ENCODE measurements at places on chromosomes 3 and 15.

- no peak for DNase-seq
Observed at GRCh38 chr3:171157286-171157685, 130.8 kb upstream of the SLC2A2 start.

GRCh38 chr15:65903296-65904073, 34.2 kb downstream of the RAB11A start:
- no peak for DNase-seq

DNA sequence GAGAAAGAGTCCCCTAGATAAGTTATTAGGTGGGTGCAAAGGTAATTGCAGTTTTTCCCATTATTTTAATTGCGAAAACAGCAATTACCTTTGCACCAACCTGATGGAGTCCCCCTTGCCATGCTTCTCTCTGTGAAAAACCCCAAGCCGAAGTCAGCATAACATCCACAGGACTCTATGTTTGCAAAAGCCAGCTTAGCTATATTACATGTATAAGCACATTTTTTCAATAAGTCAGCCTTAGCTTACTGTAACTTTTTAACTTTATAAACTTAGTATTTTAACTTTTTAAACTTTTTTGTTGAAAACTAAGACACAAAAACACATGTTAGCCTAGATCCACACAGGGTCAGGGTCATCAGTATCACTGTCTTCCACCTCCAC, 21.4 kb upstream of the MUC20 start:
- no peak for DNase-seq

- DNase-seq: no peak
Observed at GRCh38 chr3:81545572-81545971, 215.9 kb downstream of the GBE1 start.

DNA sequence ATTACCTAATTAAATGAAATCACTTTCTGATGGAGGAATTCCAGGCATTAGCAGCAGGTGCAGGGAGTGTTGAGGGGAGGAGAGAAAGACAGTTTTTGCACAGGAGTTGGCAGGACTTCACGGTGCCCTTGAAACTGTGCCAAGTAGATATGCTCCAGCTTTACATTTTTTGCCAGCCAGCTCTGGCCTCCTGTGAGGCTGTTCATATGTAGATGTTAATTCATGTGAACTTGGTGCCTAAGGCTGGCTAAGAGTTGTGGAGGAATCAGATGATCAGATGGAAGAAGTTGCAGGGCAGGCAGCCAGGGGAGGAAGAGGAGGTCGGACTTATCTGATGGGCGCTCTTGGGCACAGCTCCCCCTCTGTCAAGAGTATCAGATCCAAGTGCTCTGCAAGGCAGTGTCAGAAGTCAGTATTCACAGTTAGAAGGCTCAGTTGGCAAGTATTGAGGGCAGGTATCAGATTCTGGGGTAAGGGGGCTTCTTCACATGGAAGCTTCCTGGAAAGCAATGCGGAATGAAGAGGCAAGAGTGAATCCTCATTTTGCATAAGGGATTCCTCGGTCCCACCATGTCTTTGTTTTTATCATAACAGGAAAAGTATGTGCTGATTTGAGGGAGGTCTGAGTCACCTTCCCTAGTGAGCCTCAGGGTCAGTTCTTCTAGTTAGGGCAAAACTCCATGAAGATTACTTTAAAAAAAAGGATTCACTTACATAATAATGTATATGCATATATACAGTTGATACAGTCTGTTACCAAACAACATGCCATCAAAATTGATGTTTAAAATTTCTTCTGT, 172.6 kb upstream of the UMPS start:
- DNase-seq: no peak

- no peak for DNase-seq
Observed at GRCh38 chr3:183328823-183329222, 75.8 kb downstream of the B3GNT5 start.

GRCh38 chr3:38121832-38122461, 15.0 kb downstream of the ACAA1 start:
- no peak for DNase-seq

- no peak for DNase-seq
Observed at GRCh38 chr15:41936649-41937567, 35.4 kb downstream of the EHD4 start.

- no peak for DNase-seq
Observed at GRCh38 chr3:76500746-76501275, 539.1 kb upstream of the ROBO2 start.

DNA sequence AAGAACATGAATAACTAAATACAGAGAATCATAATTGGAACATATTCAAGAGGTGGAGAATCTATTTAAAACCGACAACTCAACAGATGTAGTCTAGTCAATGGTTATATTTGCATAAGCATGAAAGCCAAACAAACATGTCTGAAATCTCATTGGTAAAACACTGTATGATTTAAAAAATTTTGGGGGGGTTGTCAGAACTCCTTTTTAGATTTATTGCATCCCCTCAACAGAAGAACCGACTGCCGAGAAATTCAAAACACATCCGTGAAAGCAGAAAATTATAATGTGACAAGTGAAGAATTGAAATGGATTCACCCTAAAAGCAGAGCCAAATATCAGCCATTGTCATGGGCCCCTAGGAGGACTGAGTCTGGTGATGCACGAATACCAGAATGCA, 633.4 kb upstream of the KCNMB2 start:
- DNase-seq: no peak

DNA sequence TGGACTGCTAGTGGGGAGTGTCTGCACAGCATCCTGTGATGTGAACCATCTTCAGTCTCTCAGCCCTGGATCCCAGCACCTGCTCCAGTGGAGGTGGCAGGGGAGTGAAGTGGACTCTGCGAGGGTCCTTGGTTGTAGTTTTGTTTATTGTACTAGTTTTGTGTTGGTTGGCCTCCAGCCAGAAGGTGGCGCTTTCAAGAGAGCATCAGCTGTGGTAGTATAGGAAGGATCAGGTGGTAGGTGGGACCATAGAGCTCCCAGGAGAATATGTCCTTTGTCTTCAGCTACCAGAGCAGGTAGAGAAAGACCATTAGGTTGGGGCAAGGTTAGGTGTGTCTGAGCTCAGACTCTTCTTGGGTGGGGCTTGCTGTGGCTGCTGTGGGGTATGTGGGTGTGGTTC, 20.9 kb downstream of the NEK11 start:
- DNase-seq: no peak

- peak; percentile 63 for DNase-seq
Observed at GRCh38 chr3:9809615-9810432, at the start of gene TTLL3. Gene TTLL3 (plus strand): TSS chr3:9810262. CDS start chr3:9810662, 400 bp downstream.

DNA sequence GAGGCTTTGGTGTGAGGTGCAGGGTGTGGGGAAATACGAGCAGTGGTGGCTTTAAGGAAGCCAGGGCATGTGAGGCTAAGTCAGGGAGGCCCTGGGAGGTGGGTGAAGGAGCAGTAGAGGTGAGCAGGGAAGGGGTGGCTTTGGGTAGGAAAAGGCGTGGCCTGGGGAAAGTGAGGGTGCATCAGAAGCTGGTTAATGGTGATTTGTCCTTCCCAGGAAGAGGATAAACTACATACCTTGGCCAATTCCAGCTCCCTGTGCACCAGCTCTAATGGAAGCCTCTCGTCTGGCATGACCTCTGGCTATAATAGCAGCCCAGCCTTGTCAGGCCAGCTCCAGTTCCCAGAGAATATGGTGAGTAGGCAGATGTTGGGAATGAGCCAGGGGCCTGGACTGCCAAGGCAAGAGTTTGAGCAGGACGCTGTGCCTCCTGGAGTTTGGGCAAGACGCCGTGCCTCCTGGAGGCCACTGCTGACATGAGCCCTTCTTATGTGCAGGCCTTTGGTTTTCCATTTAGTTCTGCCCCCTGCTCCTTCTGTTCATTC, 41.3 kb downstream of the CDAN1 start:
- DNase-seq: no peak

- DNase-seq: no peak
Observed at GRCh38 chr3:131723343-131723742, 220.6 kb upstream of the MRPL3 start.

GRCh38 chr3:123310741-123311140, 109.0 kb downstream of the SEC22A start:
- no peak for DNase-seq

DNA sequence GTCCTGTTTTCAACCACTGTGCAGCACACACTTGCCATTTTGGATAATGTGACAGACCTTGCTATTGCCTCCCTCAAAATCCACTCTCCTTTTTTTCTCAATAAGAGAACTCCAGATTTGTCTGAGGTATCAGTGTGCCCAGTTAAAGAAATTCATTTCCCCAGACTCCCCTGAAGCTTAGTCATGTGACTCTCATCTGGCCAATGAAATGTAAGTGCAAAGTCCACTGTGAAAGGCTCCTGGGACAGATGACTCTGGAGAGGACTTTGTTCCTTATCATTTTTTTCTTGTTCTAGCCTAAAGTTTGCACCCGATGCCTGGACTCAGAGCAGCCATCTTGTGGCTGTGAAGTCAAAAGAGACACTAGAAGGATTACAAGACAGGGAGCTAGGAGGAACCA, 268.6 kb upstream of the LRTM1 start:
- no peak for DNase-seq

DNA sequence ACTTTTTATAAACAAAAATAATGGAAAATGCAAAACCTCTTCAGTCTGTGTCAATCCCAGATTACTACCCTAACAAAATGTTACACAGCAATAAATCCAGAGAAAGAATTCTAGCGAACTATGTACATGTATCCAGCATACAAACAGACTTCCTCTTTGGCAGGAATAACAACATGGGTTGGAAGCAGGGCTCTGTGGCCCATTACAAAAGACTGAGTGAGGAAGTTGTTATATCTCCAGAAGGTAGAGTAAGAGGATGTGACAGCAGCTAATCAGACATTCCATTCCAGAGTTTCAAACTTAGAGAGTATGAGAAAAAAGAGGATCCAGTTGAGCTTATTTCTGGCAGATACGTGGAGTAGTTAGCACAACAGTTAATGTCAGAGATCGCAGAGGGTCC, 294.0 kb upstream of the PLSCR5 start:
- no peak for DNase-seq

- no peak for DNase-seq
Observed at GRCh38 chr3:136343873-136344555, 93.9 kb downstream of the PCCB start.

- no peak for DNase-seq
Observed at GRCh38 chr3:8173892-8174291, 327.7 kb upstream of the LMCD1 start.

GRCh38 chr15:34018021-34018645, 20.9 kb downstream of the AVEN start:
- no peak for DNase-seq

GRCh38 chr3:12325586-12326515, 37.0 kb downstream of the PPARG start:
- DNase-seq: no peak

Measured in right renal cortex interstitium (tissue), 3 donors.